ENCODE measurements at places on chromosomes 1 and 21.

GRCh38 chr1:4175566-4176405, 275.7 kb upstream of the C1orf174 start:
- no peak for DNase-seq

- no peak for DNase-seq
Observed at GRCh38 chr1:54112027-54112426, 40.8 kb downstream of the CDCP2 start.

GRCh38 chr1:56297208-56297607, 282.2 kb downstream of the PLPP3 start:
- DNase-seq = no peak

- DNase-seq = no peak
Observed at GRCh38 chr1:76998582-76999223, 131.4 kb downstream of the ST6GALNAC5 start.

DNA sequence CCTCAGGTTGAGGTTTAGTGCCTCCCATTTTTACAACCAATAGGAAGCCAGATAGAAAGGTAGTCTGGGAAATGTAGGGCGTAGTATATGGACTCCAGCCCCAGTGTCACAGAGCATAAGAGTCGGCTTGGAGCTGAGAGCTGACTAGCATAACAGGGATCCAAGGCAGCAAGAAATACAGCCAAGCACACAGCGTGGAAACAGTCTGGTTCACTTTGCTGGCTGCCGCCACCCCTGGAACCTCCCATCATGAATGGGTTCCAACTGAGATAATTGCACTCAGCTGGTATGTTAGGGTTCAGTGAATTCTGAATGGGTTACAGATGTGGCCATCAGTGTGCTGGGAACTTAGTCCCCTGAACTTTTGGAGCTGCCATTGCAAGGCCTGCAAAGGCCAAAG, 76.7 kb upstream of the GPR88 start:
- DNase-seq = no peak

GRCh38 chr1:87154384-87154783, 174.3 kb upstream of the LMO4 start:
- DNase-seq = no peak

DNA sequence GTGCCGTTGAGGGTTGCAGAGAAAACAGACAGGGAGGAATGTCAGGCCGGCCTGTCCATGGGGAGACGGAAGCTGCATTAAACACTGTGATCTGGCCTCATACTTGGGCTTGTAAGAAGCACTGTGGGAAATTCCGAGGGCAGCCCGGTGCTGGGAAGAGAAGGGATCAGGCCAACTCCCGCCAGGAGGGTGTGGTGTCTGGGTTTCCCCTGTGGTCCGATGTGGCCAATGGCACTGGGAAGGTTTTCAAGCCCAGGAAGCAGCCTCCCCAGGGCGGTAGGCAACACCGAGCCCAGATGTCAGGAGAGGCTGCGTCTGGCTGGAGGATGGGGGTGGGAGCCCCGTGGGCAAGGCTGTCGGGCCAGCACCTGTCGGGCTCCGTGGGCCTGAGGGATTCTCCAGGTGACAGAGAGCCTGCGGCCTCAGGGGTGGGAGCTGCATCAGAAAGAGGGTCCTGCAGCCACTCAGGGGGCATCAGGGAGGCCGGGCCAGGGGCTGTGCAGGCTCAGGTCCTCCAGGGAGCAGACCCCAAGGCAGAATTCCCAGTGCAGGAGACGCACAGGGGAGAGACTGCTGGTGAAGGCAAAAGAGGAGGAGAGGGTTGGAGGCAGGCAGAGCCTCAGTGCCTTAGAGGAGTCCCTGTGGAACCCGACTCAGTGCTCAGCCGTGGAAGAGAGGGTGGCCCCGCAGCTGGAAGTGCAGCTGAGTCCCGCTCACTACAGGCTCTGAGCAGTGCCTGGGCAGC, 8.4 kb downstream of the UBASH3A start:
- DNase-seq = no peak

DNA sequence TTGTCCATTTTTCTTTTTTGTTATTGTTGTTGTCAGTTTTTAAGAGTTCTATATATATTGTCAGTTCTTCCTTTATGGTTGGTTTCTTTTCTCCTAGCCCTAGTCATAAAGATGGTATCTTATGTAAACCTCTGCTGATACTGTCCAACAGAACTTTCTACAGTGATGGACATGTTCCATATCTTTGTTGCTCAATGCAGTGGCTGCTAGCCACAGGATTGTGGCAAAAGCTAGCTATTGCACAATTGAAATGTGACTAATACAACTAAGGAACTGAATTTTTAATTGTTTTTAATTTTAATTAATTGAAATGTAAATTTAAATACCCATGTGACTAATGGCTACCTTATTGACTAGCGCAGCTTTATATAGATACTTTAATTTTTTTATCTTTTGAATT, 411.8 kb upstream of the PTBP2 start:
- peak; percentile 19 for DNase-seq

GRCh38 chr1:5907386-5907785, 84.8 kb downstream of the NPHP4 start:
- DNase-seq = no peak

GRCh38 chr1:223338811-223339746, 24.9 kb downstream of the SUSD4 start:
- no peak for DNase-seq

DNA sequence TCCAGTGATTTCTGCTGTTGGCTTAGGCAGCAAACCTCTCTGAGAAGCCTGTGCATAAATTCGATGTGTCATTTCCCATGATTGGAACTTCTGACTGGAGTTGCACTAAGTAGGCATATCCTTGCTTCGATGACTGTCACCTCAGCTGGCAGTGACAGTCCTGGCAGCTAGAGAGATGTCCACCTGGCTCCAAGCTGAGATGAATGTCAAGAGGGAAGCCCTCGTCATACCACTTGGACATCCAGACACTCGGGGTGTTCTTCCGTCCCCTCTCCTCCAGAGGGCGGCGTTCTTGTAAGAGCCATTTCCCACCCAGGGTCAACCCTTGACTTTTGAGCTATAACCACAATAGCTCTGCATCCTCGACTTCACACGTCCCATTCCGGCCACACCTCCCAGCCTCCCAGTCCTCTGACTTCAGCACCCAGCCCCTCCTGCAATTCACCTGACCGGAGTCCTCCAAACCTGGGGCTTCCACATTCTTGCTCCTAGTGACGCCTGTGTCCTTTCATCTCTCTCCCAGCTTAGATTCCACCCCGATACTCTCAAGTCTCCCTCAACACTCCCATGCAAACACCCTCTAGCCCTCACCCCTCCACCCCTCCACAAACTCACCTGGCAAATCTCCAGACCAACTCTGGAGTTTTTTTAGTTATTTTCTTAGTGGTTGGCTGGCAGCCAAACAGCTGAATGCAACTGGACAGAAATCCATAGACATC, 17.3 kb downstream of the CA6 start:
- peak; percentile 58 for DNase-seq

DNA sequence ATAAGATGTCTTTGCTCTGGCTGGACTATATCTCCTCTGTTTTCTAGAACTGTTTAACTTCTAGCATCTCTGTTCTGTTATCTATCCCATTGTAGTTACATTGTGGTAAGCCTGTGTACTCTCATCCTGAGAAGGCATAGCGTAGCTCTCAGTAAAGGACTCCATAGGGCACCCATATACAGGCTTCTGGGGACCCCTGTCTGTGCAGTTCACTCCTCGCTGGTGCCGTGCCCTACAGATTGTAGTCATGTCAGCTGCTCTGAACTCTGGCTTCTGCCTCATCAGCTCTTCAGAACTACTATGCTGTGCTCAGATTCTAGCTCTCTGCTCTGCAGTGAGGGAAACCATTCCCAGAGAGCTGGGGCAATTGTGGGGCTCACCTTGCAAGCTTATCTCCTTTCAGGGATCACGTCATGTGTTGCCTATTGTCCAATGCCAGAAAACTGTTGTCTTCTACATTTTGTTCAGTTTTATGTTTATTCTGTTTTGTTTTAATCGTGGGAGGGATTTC, 181.3 kb upstream of the USP24 start:
- no peak for DNase-seq

GRCh38 chr21:39020751-39021477, 162.3 kb downstream of the PSMG1 start:
- peak; percentile 85 for DNase-seq

DNA sequence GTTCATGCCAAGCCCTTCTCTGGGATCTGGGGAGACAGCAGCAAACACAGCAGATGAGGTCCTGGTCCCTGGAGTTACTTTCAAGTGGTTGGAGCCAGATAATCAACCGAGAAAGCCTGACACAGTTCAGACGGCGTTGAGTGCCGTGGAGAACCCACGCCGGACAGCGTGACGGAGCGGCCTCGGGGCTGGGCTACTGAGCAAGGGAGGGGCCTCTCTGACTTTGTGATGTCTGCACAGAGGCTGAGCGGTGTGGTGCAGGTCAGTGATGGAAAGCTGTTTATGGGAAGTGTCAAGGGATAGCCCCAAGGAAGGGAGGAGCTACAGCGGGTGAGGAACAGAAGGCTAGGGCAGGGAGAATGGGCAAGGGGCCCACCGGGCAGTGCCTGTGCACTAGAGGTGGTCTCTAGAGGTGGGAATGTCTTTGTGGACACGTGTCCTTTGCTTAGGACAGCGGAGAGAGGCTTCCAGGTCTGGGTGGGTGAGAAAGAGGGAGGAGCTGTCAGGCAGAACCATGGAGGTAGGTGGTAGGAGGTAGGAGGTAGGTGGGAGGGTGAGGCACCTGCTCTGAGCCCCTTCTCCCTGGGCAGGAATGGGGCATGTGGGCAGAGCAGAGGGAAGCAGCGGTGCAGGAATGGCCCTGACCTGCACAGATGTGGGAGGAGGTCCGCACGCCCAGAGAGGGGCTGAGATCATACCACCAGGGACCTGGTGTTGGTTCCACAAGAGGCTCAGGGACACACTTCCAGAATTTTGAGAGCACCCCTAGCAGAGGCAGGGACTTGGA, 62.8 kb downstream of the RUNX3 start:
- DNase-seq = no peak

GRCh38 chr1:1433804-1434130, 1.7 kb upstream of the VWA1 start:
- peak; percentile 70 for DNase-seq

DNA sequence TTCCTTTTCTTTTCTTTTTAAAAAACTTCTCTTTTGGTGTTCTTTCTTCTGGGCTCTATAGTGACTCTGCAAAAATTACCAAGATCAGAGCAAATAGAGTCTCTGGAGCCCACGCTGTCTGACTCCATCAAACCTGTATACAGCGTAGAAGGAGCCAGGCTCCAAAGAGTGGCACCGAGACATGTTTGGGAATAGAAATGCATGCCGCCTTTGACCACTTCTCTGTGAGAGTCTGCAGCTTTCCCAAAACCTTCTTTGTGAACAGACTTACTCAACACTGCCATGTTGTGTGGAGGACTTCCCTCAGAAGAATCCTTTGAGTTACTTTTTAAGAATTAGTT, 55.3 kb downstream of the GORAB start:
- DNase-seq = no peak

- DNase-seq = no peak
Observed at GRCh38 chr1:182630586-182630985, 26.4 kb upstream of the RGS16 start.

- no peak for DNase-seq
Observed at GRCh38 chr1:14873677-14874076, 275.2 kb downstream of the KAZN start.

- peak; percentile 92 for DNase-seq
Observed at GRCh38 chr1:152167835-152168534, 9.0 kb upstream of the RPTN start.

GRCh38 chr1:61844006-61844405, 101.7 kb downstream of the PATJ start:
- DNase-seq = no peak

GRCh38 chr1:233215135-233215760, 80.3 kb downstream of the PCNX2 start:
- DNase-seq = no peak

DNA sequence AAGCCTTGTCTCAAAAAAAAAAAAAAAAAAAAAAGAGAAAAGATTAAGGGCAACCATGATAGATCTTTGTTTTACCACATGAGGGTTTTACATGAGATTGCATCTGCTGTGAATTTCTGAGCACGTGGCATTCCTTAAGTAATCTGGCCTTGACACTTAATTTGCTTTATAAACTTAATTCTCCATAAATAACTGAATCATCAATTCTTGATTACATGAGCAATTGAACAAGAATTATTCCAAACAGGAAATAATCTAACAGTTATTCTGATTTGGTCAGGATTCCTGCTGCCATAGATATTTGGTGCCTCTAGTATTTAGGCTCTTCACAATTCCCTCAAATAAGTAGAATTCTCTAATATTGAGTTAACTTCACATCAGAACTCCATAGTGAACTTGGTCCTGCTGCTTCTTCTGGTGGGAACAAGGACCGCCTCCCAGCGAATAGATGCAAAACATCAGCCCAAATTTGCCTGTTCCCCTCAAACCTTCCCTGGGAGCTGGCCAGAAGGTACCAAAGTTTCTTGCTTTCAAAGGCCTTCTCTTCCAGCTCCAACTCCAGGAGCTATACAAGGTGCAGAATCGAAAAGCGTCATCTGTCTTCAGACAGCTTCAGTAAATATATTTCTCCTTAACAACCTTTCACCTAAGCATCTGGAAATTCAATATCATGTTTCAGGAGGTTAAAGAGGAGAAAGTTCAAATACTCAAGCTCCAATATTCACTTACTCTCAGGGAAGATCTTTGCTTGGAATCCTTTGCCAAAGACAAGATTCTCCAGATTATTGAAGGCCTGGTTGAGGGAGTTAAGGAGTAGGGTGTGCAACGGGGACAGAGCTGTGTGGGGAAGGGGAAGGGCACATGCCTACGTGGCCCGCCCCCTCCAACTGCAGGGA, 1.0 kb downstream of the KRTCAP2 start:
- no peak for DNase-seq

- DNase-seq = peak; percentile 36
Observed at GRCh38 chr1:107776900-107777663, 187.9 kb downstream of the VAV3 start.

DNA sequence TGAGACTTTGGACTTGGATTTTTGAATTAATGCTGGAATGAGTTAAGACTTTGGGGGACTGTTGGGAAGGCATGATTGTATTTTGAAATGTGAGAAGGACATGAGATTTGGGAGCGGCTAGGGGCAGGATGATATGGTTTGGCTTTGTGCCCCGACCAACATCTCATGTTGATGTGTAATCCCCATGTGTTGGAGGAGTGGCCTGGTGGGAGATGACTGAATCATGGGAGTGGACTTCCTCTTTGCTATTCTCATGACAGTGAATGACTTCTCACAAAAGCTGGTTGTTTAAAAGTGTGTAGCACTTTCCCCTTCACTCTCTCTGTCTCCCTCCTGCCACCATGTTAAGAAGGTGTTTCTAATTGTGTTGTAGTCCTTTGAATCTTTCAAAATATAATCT, 9.3 kb upstream of the PHGDH start:
- peak; percentile 56 for DNase-seq

Measured in common myeloid progenitor, CD34-positive (primary cell).